Glomerular endothelial cell (primary cell): ENCODE measurements at places on chromosomes 2 and 18. TPM values are rescaled to one million over a fixed set of nuclear protein-coding genes. Genes with fewer than 3 reads are reported as not detected.

DNA sequence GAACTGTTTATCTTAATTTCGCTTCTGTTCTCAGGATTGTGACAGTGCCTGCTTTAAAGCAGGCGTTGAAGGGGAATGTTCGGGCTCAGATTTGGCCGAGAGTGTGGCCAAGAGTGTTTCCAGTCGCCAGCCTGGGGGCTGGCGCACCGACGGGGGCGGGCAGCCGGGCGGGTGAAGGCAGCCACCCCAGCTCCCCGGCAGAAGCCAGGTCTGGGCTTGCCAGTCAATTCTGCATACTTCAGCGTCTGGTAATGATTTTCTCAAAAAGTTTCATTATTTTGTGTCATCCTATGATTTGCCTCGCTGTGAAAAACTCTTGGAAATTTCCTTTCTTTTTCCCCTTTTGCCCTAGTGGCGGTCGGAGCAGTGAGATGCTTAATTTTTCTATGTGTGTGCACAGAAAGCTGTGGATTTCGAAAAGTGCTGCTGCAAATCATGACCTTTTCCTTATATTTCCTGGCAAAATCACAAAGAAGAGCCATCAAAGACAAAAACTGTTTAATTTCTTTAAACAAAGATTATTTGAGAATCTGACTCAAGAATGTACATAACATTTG is 856 bp downstream of the FAM228A start:
- DNase-seq: no peak

DNA sequence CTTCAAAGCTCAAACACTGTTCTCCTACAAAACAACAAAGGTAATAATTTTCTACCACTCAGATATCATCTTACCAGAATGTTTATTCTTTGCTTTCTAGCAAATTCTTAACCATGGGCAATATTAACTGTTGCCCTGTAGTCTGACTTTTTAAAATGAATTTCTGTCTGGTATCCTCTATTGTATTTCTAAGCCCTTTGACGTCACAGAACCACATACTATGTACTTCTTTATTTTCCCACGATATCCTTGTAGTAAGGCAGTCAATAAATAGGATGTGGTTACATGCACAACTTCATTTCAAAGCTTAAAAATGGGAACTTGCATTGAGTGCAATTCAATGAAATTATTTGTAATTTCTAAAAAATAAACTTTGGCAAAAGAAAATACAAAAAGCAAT is 58.7 kb downstream of the THADA start:
- no peak for DNase-seq

GRCh38 chr2:187155476-187155875 is 292.6 kb downstream of the CALCRL start:
- no peak for DNase-seq

DNA sequence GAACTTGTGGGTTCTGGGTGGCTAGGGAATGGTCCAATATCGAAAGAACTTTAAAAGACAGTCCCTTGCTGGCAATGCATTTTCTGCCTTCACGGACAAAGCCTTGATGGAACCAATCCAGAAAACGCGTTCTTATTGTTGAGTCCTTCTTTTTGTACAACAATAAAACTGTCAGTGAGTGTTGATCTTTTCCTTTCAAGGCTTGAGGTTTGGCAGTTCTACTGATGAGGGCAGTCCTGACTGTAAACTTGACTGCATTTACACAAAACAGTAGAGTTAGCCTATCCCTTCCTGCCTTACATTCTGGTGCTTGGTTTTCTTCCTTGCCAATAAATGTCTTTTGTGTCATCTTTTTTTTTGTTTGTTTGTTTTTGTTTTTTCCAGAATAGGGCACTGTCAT is 2.5 kb upstream of the UGT1A7 start:
- no peak for DNase-seq

Gene CRYGD
- not detected in 2 replicates for total RNA-seq
